Stimulated activated CD4-positive, alpha-beta T cell treated with anti-CD3 and anti-CD28 coated beads, Interleukin-1b, Interleukin-23, amount 100 ng/mL, for 24 hours (primary cell): ENCODE measurements at places on chromosomes 6 and 20.
A peak's percentile ranks its signal among the peaks of the same experiment; 100 is the strongest.

DNA sequence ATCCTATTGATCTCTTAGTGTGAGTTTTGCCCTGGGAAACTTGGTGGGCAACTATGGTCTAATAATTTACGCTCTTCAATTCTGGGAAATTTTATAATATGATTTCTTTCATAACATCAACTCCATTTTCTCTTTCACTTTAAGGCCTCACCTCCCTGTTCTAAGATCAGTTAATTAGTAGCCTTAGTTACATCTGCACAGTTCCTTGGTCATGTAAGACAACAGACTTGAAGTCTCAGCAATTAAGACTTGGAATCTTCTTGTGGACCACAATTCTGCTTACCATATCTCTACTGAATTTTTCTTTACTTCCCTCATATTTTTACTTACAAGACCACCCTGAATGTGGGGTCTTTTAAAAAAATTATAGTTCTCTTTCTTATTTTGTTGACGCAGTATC is 8.7 kb downstream of the ENPP3 start:
- no peak for DNase-seq

DNA sequence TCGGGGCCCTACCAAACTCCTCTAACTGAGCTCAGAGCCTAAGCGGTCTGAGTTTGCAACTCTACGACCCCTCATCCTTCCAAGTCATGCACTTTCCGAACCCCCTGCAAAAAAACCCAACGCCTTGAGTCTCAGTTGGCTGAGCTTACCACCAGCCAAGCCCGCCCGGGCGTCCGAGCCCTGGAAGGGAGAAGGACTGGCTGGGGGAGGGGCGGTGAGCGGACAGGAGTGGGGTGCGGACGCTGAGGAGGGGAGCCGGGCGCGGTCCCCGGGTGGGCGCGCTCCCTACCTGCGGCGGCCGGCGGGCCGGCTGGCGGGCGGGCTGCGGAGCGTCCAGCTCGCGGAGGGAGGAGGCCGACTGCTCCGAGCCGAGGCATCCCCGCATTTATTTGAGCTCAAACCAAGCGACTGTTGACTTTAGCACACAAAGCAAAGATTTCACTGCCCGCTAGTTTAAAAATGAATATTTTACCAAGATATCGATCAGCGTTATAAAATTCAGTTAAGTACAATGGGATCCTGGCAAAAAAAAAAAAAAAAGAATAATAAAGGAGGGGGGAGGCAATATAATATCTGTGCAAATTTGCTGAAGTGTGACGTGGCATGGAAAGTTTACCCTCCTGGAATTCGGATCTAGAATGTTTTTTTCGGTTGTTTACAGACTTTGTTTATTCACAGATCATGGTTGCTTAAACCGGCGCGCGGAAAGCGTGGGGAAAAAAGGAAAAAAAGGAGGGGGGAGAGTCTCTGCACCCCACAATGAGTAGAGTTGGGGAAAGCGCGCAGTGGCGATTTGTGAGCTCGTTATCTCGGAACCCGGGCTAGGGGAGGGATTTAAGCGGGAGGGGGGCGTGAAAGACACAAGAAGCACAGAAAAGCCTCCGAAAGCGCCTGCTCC is 5.9 kb downstream of the FOXA2 start:
- DNase-seq = no peak

DNA sequence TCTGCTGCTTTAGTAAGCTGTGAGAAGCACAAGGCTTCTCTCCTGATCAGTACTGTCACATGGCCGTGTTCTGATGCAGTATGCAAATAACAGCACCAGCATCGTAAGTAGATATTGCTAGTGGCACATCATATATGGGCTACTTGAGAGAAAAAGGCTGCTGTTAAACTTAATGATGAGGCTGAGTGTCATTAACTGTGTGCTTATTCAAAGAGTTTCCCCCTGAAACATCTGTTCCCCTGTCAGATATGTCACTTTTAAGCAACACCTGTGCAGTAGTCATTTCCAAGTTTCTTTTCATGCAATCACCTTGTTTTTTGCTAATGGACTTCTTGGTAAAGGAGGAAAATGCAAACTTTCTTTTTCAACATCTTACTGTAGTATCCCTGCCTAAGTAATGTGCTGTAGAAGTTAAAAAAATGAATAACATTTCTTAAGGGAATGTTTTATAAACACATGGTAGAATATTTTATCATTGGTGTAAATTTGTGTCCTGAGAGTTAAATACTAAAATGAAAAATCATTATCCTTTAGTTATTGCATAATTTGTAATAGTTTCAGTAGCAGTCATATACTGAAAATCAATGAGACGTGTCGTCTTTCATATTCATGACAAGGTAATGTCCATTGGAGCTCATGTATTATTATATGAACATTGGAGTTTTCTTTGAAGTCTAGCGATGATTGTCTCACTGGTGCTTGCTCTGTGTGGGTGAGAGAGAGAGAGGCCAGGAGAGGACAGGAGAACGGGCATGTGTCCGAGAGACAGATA is 366.3 kb downstream of the CDKAL1 start:
- DNase-seq = no peak

GRCh38 chr6:45433533-45434380 is 56.0 kb upstream of the SUPT3H start:
- no peak for DNase-seq

GRCh38 chr6:8551993-8552392 is 116.6 kb upstream of the SLC35B3 start:
- DNase-seq = no peak

- peak; percentile 86 for DNase-seq
Measured at GRCh38 chr6:158869826-158870648, 50.9 kb upstream of the EZR start.

GRCh38 chr6:73234733-73235132 is 9.4 kb upstream of the KHDC1L start:
- DNase-seq = no peak

DNA sequence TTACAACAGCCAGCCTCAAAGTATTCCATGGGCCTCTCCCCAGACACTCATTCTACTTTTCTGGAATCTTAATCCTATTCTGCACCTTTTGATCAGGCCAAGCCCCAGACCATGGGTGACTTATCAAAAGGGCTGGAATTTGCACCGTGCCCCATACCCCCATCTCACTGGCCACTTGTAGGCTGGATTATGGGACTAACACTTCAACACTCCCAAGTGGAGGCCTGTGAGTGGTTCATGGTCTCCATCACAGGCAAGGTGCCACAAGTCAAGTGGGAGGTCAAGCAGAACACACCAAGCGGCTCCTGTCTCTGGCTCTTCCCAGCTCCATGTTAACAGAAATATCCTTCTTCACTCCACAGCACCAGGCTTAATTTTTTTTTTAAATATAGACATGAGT is 212.3 kb upstream of the HEY2 start:
- no peak for DNase-seq

- no peak for DNase-seq
Measured at GRCh38 chr6:143538374-143538773, 26.9 kb upstream of the FUCA2 start.
